ENCODE measurements at places on chromosomes 13 and 19. TPM values are rescaled to one million over a fixed set of nuclear protein-coding genes. Genes with fewer than 3 reads are reported as not detected.

CATSPERD gene
- 0.19 TPM for total RNA-seq

- DNase-seq: no peak
Observed at GRCh38 chr13:108967371-108967770, 338.0 kb downstream of the MYO16 start.

GRCh38 chr19:14577885-14578427, 4.9 kb upstream of the CLEC17A start:
- no peak for DNase-seq

ZNF442 gene
- total RNA-seq: 3.9 TPM

FLT3 gene
- 1.8 TPM for total RNA-seq

DNA sequence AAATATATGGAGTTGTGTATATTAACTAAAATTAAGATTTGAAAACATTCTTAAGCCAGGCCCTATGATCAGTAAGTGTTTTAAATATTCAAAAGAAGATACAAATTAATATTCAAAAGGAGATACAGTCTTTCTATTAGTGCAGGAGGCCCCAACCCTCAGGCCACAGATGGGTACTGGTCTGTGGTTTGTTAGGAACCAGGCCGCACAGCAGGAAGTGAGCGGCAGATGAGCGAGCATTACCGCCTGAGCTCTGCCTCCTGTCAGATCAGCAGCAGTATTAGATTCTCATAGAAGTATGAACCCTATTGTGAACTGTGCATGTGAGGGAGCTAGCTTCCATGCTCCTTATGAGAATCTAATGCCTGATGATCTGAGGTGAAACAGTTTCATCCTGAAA, 232.9 kb downstream of the FOXO1 start:
- no peak for DNase-seq

GRCh38 chr13:29505950-29506349, 89.5 kb downstream of the SLC7A1 start:
- no peak for DNase-seq

- DNase-seq: no peak
Observed at GRCh38 chr13:51245583-51245982, 23.4 kb downstream of the FAM124A start.

DNA sequence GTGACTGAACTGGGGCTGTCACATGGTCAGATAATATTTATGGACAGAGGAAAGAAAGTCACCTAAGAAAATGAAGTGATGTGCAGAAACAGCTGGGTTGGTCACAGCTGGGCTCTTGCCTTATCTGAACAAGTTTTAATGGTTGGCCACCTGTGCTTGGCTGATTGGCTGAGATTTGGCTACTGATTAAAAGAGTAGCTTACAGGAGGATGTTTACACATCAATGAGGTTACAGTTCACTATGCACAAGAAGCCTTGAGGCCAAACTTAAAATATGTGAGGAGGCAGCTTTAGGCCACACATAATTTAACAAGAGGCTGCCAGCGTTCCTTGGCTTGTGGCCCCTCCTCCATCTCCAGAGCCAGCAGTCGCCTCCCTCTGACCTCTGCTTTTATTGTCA, 99.2 kb upstream of the C1QTNF9B start:
- no peak for DNase-seq

GRCh38 chr19:39333507-39333906, 2.3 kb downstream of the GMFG start:
- no peak for DNase-seq

NFIX gene
- 154 TPM for total RNA-seq

DNA sequence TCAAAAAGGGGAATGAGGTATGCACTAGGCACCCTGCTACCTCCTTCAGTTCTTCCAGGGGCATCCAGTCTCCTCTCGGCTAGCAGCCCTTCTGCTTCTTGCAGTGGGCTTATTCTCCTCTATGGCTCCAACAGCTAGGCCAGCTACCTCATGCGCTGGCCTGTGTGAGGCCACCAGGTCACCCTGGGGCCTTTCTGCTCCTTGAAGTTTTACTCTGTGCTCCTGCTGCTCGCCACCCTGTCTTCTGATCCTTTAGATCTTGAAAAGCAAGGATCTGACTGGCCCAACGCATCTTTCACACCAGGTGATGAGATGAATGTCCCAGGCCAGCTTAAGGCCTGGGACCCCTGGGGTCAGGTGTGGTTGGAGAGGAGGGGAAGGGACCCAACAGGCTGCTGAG, 66.2 kb downstream of the RUBCNL start:
- no peak for DNase-seq

DNA sequence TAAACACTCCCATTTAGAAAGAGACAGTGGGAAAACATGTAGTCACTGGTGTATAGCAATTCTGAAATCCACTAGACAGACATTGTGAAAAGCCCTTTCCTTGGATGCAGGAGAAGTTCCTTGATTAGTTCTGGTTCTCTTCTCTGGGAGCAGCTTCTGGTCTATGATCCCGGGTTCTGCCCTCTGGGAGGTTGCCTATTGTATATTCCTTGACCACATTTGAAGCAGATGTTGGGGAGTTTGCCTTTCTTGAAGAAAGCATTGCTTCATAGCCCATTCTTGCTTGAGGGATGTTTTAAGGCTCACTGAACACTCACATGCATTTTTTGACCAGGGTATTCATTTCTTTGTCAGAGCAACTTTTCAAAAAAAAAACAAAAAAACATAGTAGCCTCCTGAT, 211.9 kb downstream of the NDFIP2 start:
- DNase-seq: no peak

LCP1 gene
- 15.0 TPM for total RNA-seq

- no peak for DNase-seq
Observed at GRCh38 chr13:109401891-109402290, 384.5 kb downstream of the IRS2 start.

CEACAM3 gene
- not detected for total RNA-seq

BST2 gene
- 51.7 TPM for total RNA-seq

ZNF415 gene
- total RNA-seq: 16.1 TPM

C19orf33 gene
- 8.6 TPM for total RNA-seq

DNA sequence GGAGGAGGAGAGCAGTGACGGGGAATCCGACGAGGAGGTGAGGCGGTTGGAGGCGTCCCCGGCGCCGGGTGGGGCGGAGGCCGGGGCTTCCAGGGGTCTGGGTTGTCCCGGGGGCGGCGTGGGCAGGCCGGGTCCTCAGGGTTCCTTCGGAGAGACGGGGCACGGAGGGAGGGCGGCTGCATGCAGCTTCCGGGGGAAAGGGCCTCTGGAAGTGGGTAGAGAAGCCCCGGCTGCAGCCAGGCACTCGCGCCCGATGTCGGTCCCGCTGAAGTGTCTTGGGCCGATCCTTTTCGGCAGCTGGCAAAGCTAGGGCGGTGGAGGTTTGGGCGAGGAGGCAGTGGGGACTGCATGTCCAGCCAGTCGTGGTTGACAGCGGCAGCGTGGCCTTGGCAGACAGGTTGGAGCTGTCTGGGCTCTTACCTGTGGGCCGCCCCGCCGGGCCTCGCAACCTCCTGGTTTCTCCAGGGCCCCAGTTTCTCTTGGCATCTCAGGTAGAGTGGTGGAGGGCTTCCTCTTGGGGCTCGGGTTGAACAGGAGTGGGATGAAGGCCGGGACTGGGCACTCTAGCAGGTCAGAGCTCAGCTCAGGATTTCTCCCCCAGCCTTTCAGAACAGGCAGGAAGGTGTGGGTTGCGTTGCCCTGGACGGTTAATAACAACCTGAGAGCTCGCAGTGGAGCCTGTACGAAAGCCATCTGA, 690 bp downstream of the KMT2B start:
- DNase-seq: no peak

ZNF66 gene
- total RNA-seq: 2.6 TPM

- DNase-seq: no peak
Observed at GRCh38 chr19:5958074-5958850, 19.7 kb downstream of the RANBP3 start.

DNA sequence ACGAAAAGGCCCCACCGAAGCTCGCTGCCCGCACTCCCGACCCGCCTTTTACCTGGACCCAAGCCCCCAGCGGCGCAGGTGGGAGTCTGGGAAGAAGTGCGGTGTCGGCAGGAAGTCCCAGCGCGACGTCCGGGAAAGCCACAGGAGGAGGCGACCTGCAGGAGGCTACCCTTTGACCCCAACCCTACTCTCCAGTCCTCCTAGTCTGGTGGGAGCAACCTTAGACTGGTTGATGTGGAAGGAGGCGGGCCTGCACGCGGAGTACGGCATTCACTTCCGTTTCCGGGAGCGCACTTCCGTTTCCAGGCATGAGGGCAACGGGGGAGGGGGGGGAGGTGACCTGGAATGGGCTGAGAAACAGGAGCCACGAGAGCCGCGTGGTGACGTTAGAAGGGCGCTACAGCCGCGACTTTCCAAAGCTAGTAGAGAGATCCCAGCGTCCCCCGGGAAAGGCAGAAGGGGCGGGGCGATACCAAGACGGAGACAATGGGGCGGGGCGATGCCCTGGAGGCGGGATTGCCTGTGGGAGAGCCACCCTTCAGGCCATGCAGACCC, 28.5 kb downstream of the ZNF266 start:
- DNase-seq: no peak

TPGS1 gene
- 86.6 TPM for total RNA-seq

- DNase-seq: no peak
Observed at GRCh38 chr13:73973156-73973555, 161.0 kb downstream of the KLF12 start.

GRCh38 chr13:111513766-111514609, 193.5 kb downstream of the TEX29 start:
- no peak for DNase-seq

DNA sequence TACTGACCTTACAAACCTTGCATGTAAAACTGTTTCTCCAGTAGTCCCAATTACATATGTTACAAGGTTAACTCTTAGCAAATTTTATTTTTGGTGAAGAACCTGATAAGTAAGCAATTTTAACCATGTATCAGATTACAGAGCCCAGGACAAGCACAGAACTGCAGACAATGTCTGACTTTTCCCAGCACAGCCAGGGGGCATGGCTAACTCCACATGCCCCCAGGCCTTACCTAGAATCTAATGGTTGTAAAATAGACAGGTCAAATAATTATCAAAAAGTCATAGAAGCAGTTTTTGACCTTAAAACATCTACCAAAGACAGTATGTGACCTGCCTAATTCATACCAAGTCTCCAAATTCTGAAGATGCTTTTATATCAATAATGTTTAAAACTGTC, 364.1 kb downstream of the FOXO1 start:
- DNase-seq: no peak

KATNAL1 gene
- total RNA-seq: 43.0 TPM

- no peak for DNase-seq
Observed at GRCh38 chr13:93017493-93018112, 209.0 kb upstream of the GPC6 start.

DNA sequence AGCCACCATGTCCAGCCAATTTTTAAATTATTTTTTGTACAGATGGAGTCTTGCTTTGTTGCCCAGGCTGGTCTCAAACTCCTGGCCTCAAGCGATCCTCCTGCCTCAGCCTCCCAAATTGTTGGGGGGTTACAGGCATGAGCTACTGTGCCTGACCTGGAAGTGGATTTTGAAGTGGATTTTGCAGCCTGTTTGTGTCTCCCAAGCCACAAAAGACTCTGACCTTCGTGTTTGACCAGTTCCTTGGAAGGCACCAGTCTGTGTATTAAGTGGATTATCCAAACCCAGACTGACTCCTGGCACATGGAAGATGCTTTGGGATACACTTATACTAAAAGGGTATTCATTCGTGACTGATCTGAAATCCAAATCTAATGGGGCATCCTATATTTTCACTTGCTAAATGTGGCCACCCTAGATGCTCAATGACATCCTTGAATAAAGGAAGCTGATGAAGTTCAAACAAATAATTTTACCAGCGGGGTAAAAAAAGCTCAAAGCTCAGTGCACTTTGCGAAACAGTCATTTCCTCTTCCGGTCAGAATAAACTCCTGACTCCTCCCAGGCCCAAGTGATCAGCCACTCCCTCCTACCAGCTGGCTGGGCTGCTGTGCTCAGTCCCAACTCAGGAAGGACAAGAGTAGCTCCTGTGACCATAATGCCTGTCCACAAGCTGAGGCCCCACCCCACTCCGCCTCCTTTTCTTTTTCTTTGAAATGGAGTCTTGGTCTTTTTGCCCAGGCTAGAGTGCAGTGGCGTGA, 32.6 kb upstream of the GATAD2A start:
- DNase-seq: no peak

Measured in esophagus muscularis mucosa (tissue), 4 donors.